Stimulated activated CD8-positive, alpha-beta memory T cell treated with anti-CD3 and anti-CD28 coated beads, Interleukin-15, amount 100 ng/mL, for 48 hours (primary cell): ENCODE measurements at places on chromosomes 5 and 9.

- DNase-seq = no peak
Measured at GRCh38 chr9:87713988-87714330, 12.0 kb upstream of the CTSL start.

GRCh38 chr9:95028853-95029219, 288.7 kb downstream of the FANCC start:
- DNase-seq = no peak

DNA sequence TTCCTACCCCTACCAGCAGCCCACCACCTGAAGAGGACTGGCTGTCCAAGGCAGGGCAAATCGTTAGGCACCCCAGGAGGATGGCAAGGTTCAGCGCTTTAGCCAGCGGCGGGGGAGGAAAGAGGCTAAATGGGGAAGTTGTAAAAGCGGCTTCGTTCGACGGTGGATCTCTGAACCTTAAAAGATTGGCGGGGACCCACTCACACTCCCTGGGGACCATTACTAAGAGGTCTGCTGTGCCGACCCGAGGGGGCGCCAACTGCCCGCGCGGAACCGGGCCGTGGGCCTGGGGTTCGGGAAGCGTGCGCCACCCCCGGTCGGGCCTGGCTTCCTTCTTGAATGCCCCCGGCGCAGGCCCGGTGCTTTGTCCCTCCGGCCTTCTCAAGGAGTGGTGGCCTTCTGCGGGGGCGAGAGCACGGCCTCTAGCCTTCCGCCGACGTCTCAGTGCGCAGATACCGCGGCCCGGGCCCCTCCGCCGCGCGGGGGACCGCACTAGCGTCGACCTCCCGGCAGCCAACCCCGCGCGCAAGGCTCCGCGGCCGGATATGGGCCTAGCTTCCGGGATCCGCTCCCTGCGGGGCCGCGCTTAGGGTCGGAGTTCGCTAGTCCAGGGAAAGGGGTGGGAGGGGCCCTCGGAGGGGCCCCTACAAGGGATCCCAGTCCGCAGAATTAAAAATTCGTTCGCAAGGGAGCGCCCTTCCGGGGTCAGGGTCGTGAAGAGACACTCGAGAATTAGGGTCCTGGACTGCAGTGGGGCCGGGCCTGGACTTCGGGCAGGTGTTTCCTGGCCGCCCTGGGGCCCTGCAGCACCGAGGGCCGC, 10.5 kb downstream of the NR2F1-AS1 start:
- no peak for DNase-seq

DNA sequence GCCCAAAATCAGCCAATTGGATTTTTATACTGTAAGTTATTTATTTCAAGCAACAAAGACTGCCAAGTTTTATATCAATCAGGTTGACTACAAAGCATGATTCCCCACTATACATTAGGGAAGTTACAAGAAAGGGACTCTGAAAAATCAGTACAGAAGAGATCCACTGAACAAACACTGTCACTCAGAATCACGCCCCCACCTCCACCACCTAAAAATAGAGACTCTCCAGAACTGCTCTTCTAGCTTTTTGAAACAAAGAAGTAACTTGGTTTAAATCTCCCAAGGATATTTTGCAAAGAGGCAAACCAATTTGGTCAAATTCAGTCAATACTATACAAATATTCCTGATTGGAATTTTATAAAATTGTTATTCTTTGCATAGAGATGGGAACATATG, 438.0 kb downstream of the HTR1A start:
- no peak for DNase-seq

DNA sequence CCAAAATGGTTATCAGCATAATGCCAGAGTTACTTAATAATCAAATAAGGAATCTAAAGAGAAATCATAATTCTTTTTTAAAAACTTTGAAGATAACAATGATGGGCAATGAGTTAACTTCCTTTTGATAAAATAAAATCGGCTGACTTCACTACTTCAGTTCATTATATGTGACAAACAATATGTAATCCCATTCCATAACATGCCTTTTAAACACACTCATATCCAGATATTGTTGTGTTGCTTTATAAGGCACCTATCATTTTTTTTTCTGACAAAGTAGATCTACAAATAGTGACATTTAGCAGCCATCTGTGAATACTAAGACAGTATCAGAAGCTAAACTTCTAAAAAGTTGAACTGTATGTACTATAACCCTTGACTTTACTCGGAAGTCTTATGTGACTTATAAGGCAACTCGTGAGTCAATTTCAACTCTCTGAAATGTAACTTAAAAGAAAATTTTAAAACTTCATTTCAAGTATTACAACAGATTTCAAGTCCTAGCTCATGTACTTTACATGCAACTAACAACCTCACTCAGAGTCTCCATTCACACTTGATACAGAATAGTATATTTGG, 7.5 kb downstream of the ADAMTS6 start:
- no peak for DNase-seq

GRCh38 chr5:173231996-173232498, 3.0 kb downstream of the NKX2-5 start:
- DNase-seq = no peak
